SJCRH30 (cell line): ENCODE measurements at places on chromosomes 1 and 21. TPM values are rescaled to one million over a fixed set of nuclear protein-coding genes. Genes with fewer than 3 reads are reported as not detected.

DNM3 gene
- total RNA-seq: 12.1 and 13.7 TPM in 2 replicates

DMBX1 gene
- not detected in 2 replicates for total RNA-seq

DNA sequence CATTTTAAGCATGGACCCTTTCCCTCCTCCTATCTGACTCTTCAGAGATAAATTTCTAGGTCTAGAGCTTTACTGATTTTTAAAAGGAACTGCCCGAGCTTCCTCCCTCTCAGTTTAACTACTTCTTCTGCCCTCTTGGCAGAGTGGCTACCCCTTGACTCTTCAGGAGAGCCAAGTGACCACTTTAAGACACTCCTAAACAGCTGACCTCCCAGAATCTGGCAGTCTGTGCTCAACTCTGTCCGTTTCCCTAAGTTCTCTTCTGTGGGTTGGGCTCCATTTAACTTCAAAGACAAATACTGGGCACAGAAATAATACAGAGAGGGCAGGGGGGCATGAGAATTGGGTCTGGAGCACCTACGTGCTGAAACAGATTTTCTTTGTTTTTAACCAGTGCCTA is 196.3 kb upstream of the FOXD3 start:
- H3K27ac ChIP-seq: no peak overlapping the region
- H3K4me3 ChIP-seq: no peak overlapping the region
- peaks cover 41% of the 10 kb centered on the region for H3K4me1 ChIP-seq

DNA sequence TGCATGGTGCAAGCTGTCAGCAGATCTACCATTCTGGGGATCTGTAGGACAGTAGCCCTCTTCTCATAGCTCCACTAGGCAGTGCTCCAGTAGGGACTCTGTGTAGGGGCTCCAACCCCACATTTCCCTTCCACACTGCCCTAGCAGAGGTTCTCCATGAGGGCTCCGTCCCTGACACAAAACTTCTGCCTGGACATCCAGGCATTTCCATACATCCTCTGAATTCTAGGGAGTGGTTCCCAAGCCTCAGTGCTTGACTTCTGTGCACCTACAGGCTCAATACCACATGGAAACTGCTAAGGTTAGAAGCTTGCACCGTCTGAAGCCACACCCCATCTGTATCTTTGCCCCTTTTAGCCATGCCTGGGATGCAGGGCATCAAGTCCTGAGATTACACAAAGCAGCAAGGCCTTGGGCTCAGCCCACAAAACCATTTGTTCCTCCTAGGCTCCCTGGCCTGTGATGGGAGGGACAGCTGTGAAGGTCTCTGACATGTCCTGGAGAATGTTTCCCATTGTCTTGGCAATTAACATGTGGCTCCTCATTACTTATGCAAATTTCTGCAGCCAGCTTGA is 117.0 kb upstream of the NFIA start:
- H3K4me1 ChIP-seq: peaks cover 5% of the 10 kb centered on the region
- DNase-seq: no peak
- no peaks in the 10 kb centered on the region for H3K36me3 ChIP-seq
- H3K4me3 ChIP-seq: no peak overlapping the region
- no peak overlapping the region for H3K27ac ChIP-seq

DNA sequence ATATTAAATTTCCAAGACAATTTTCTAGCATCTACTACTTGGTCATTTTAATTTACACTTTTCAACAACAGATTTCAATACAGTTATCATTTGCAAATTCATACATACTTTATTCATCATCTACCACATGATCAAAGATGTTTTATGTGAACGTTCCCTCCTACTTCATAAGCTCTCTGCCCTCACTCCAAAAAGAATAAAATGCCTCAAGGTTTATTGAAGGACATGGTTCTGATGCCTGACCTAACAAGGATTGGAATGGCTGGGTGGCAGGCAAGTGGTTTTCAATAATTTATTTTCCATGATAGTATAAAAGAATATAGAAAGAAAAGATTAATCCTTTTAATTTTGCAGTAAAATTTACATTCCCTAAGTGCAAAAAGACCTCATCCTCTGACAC is 5.4 kb downstream of the CDKN2C start:
- H3K4me3 ChIP-seq: peak overlapping the region; percentile 96; the same call in 1 of the 2 replicates
- peaks cover 13% of the 10 kb centered on the region; the same call in 1 of the 2 replicates for H3K36me3 ChIP-seq
- peak overlapping the region; percentile 99 for H3K27ac ChIP-seq
- H3K27me3 ChIP-seq: no peaks in the 10 kb centered on the region
